Thyroid gland (tissue), 4 donors: ENCODE measurements at places on chromosomes 7 and 10. TPM values are rescaled to one million over a fixed set of nuclear protein-coding genes. Genes with fewer than 3 reads are reported as not detected.

- DNase-seq, result no peak
Observed at GRCh38 chr10:97135464-97135863, 50.3 kb downstream of the SLIT1 start.

DNA sequence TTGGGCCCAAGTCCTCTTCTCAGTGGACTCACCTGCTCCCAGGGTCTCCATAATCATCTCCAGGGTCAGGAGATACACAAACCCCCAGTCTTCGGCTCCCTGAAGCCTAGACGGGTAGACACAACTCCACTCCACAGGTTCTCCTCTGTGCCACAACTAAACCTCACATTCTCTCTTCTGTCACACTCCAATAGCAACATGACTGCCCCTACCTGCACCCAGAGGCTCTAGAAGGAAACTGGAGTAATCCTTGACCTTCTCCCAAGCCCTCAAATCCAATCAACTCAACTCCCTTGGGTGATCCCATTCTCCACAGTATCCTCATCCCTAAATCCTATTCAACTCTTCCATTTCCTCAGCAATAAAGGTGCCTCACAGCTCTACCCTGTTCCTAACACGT is 16.2 kb downstream of the HNRNPF start:
- no peak for DNase-seq

GRCh38 chr10:26703096-26703495 is 5.6 kb downstream of the PDSS1 start:
- DNase-seq, result no peak

GRCh38 chr7:143284591-143285469 is at the start of gene TMEM139:
TSS of gene TMEM139 (plus strand) at chr7:143284958. CDS start at chr7:143285958, 1,000 bp downstream.
- peak; percentile 66 for DNase-seq

DNA sequence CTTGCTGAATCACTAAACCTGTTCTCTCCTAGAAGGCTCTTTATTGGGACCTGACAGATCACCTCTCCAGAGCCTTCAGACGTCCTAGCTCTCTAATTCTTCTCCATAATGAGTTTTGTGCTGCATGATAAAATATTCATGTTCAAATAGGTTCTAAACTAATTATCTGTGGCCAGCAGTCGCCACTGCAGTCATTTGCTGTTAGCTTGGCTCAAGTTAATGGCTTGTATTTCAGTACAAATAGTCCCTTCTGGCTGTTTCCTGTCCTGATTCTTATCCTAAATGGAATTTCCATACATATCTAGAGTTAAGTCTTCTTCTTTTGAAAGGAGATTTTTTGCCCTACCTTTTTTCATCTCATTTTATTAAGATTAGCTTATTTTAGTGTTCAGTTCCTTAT is 303.2 kb downstream of the EXOC4 start:
- no peak for DNase-seq

DNA sequence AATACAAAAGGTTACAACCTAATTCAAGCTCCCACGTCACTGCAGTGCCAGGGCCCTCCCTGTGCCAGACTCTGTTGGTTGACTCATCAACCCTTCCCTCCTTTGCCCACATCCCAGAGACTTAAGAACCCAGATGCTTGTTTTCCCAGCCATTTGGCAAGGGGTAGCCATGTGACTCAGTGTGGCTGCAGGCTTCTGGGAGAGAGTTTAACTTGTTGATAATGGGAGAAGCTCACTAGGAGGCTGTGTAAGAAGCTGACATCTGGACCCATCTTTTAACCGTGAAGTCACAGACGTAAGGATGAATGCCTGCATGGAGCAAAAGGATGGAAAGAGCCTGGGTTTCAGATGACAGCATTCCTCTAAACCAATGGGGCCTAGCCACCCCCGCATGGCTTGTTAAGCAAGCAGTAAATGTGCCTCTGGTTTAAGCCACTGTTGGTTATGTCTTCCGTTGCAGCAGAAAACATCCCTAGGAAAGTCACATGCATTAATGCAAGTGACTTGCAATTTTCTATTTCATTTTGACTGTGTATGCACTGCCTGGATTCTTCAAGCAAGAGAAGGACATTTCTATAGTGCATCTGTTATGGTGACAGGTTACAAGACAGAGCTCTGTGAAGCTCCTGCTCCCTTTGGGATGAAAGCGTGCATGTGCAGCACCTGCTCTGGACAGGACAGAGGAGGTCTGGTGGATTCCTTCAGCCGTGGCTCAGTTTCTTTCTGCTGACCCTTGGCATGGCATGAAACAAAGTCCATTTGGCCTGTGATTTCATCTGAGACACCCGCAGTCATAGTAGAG is 57.5 kb upstream of the CREB5 start:
- no peak for DNase-seq

GRCh38 chr10:37289833-37290464 is 164.6 kb downstream of the ANKRD30A start:
- no peak for DNase-seq

DNA sequence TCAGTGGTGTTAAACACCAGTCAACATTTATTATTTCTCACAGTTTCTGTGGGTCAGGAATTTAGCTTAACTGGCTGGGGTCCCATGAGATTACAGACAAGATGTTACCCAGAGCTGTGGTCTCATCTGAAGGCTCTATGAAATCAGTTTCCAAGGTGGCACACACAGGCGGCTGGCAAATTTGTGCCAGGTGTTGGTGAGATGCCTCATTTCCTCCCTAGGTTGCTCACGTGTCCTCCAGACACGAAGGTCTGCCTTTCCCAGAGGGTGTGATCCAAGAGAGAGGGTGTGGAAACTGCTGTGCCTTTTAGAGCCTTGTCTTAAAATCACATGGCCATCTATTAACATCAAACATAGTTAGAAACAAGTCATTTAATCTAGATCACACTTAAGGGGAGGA is 209.0 kb downstream of the JCAD start:
- DNase-seq, result no peak

- DNase-seq, result no peak
Observed at GRCh38 chr7:103593691-103594090, 147.7 kb upstream of the SLC26A5 start.

DNA sequence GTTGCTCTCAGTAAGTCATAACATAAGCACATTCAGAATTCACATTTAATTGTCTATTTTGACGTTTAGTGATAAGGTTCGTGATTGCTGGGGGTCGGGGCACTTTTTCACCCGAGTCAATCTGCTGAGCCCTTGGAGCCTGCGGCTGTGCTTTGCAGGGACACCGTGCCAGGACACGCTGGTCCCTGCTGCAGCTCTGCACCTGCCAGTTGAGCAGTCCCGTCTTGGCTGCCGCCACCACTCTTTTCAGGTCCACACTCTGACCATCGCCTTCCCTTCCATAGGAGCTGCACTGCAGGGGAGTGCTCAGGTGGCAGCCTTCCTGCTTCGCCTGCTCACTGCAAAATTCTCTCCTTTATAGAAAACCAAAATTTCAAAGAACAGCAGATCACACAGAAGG is 36.4 kb downstream of the CUL1 start:
- no peak for DNase-seq

DNA sequence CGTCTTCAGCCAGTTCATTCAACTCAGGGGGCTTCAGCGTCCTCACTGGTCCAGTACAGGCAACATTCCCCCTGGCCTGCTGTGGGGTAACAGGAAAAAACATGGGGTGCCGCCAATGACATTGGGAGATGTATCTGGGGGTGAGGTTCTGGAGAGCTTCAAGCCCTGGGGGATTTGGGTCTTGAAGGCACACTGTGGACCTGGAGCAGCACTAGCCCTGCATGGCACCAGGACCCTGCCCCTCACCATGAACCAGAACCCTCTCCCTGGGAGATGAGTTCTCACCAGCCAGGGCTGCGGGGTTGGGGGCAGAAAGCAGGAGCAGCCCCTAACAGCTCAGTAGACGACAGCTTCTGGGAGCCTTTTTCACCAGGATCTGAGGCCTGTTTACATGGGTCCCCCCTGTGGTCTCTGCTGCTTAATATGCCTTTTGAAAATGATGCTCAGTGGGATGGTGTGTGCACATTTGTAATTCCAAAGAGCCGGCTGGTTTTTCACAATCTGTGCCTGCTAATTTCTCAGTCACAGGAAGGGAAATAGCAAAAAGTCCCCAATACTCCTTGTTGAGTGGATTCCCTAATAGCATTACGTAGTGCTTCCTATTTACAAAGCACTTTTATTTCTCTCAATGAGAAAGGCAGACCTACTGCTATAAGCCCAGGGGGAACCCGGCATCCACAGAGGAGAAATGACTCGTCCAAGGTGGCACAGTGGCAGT is 509.5 kb downstream of the RPS24 start:
- no peak for DNase-seq

DNA sequence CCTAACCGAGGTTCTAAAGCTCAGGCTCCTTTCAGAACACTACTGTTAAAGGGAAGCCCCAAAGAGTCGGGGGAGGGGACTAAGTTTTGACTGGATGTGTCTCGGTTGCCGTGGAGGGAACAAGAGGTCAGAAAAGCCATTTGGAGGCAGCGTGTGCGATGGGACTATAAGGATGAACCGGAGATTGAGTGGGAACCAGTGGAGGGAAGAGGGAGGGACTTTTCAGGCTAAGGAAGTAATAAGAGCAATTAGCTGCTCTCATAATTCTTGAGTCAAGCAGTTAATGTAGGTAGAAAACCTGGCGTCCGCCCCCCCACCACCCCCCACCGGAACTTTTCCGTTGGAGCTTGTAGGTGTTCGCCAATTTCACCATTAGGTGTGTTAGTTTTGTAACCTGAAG is 491 bp upstream of the AKAP9 start:
- DNase-seq, result peak; percentile 27

GRCh38 chr10:120538091-120538490 is 81.1 kb downstream of the PLPP4 start:
- DNase-seq, result no peak

DNA sequence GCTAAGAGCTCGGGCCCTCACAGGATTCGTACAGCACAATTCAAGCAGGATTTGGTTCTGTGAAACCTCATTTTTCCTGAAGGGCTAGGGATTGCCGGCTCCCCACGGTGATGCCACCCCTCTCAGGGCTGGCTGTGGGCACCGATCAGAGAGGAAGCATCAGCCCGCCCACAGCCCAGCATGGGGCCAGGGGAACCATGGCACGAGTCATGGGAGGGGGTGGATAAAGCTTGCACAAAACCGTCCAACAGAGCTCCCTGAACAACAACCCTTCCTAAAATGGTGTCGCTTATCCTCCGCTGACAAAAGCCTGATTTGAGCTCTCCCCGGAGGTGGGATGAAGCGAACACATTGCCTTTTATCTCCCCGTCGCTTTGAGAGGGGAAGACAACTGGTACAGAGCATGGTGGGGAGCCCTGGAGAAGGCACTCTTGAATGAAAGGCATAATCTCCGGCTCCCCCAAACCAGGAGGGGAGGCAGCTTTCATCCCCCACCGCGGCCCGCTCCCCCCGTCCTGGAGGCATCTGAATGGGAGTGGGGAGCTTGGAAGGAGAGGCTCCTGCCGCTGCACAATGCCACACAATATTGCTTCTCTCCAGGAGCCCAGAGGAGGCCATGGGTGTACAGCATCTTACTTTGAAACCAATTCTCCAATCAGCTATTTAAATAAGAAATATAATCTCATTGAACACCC is 144.0 kb downstream of the RPS24 start:
- no peak for DNase-seq

- no peak for DNase-seq
Observed at GRCh38 chr7:31962246-31962645, 108.0 kb downstream of the PDE1C start.

Gene ODAD2
- not detected for total RNA-seq

Gene OR9A2
- not detected for total RNA-seq

Gene ANKRD30A
- not detected for total RNA-seq

Gene KCP
- 0.27 TPM for total RNA-seq

Gene SPDYE2
- not detected for total RNA-seq

Gene RAMP3
- 58.9 TPM for total RNA-seq

Gene ZNF25
- 13.9 TPM for total RNA-seq

Gene CACNA2D1
- 81.7 TPM for total RNA-seq

Gene STOX1
- total RNA-seq, result 11.0 TPM
